ENCODE measurements at places on chromosomes 3 and 15. TPM values are rescaled to one million over a fixed set of nuclear protein-coding genes. Genes with fewer than 3 reads are reported as not detected.
A peak's percentile ranks its signal among the peaks of the same experiment; 100 is the strongest.

TMCO5A gene
- total RNA-seq, result not detected

TMEM42 gene
- total RNA-seq, result 13.9 TPM

- DNase-seq, result no peak
These were observed 31.7 kb upstream of the NPHP3 start for GRCh38 chr3:132753946-132754345.

RTP1 gene
- total RNA-seq, result not detected

DNA sequence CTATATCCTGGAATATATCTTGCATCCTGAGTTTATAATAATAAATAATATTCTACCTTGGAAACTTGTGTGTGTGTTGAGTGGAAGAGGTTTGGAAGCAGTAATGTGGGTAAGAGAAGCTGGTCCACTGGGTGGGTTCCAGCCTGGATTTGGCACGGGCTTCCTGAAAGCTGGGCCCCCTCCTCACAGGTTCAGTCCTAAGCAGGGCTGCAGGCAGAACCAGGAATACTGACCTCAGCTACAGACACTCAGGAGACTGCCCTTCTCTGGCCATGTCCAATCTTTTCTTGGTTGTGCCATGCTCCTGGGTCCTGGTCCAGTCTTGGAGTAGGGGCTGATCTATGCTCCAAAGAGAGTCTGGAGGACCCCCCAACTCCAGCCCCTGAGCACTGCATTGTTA, 4.5 kb downstream of the MYD88 start:
- DNase-seq, result no peak

DNA sequence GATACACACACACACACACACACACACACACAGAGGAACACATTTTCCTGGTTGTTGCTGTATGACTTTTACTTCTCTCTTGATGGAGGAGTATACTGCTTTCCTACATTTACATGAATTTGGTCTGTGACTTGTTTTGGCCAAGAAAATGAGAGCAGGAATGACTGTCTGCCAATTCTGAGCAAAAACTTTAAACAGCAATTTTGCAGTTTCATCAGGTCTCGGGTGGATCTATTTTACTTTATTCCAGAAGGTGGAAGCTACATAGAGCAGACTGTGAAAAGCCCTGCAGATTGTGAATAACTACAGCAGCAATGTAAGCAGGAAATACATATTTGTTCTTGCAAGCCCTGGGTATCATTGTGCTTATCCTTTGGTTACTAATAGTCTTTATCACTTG, 1350.0 kb upstream of the EPHA6 start:
- DNase-seq, result no peak

- DNase-seq, result peak; percentile 52
These were observed 60.6 kb upstream of the PLCL2 start for GRCh38 chr3:16824081-16824696.

GRCh38 chr3:115790759-115791158, 167.4 kb downstream of the GAP43 start:
- peak; percentile 72 for DNase-seq
